ENCODE measurements at places on chromosomes 7 and 10. TPM values are rescaled to one million over a fixed set of nuclear protein-coding genes. Genes with fewer than 3 reads are reported as not detected.

GRCh38 chr7:67990003-67990402, 993.4 kb downstream of the TYW1 start:
- no peak for DNase-seq

DNA sequence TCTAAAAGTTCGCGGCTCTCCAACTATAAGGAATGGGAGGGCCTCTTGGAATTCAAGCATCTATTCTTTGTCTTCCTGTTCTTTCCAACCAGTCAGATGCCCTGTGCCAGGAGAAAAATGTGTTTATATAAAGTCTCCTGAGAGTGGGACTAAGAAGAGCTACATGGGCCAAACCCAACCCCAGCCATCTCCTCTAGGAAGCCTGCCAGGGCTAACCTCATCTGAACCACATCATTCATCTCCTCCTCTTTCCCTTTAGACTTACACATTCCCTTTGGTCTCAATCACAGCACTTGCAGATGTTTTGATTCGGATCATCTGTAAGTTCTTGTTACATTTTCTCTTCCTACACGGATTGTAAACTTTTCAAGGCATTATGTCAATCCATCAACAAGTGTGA, 62.6 kb downstream of the DOCK4 start:
- no peak for DNase-seq

GRCh38 chr10:74418285-74418872, 267.4 kb downstream of the ADK start:
- DNase-seq = no peak

- no peak for DNase-seq
Observed at GRCh38 chr7:46654546-46655443, 733.7 kb upstream of the IGFBP3 start.

- no peak for DNase-seq
Observed at GRCh38 chr7:16660702-16661464, 14.9 kb downstream of the BZW2 start.

DNA sequence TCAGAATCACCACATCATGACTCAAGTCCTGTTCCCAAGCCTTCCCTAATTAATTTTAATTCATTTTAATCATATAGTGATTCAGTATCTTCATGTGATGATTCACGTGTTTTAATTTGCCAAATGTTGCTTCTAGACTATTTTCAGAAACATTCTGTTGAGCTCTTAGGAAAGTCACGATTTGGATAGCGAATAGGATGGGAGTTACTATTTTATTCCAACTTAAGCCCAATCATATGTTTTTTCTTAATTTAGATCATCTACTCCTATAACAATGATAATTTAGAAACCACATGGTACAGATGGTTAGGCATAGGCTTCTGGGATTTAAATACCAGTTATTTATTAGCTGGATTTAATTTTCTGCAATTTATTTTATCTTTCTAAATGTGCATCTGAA, 49.1 kb downstream of the RAPGEF5 start:
- DNase-seq = no peak

- DNase-seq = no peak
Observed at GRCh38 chr10:115649217-115649616, 556.1 kb downstream of the ATRNL1 start.

- DNase-seq = no peak
Observed at GRCh38 chr7:66055321-66055956, 20.2 kb upstream of the ASL start.

DNA sequence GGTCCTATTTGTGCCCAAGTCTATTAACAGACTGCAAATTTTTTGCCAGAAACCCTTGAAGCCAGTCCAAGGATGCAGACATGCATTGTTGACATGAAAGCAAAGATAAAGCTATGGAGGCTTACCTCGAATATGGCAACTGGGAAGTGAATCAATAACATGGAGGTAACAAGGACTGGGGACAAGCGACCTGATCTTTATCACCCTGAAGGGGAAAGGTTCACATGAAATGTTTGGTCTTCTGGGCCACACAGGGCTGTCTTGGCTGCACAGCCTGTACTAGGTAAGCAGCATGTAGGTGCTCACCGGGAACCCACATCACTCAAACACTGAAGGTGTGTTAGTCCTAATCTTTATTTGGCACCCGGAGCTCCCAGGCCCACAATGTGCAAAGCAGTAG, 17.9 kb downstream of the ERCC6 start:
- no peak for DNase-seq

DNA sequence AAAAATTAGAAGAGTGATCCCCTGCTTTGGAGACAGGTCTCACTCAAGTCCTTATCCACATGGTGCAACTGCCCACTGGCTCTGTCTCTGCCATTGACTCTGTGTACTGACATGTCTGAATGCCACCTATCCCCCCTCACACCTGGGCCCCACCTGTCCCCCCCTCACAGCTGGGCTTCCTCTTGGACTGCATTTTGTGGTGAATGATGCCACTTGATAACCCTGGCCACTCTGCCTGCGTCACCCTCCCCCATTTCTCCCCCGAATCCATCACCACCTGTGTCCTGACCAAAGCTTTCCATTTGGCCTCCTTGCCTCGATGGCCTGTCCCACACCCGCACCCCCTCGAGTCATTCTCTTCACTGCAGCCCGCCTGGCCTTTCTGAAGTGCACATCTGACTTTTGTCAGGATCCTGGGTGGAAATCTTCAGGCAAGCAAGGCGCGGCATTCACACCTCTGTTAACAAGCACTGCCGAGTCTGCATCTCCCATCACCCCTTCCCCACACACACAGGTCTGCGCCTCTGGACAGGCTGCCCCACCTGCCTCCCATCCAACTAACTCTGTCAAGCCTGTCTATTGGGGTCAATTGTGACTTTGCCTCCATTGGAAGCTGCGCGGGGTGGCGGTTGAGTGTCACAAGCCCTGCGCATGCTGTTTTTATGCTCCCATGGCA, 175.3 kb upstream of the KLF14 start:
- DNase-seq = no peak

DNA sequence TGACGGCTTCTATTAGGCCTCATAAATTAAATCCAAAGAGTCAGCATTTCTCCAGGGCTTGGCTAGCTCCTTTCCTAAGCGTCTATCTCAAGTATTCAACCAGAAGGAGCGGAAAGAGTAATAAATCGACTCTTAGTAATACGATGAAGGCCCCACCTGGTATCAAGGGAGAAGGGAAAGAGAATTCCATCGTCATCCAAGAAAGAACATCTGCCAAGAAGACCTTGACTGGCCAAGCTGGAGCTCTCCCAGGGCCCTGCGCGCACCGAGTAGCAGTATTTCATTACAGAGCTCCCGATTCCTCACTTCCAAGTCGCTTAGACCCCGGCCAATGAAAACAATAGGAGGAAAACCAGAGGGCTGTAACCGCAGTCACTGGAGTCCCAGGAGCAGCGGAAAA, 178.0 kb upstream of the FRMD4A start:
- DNase-seq = no peak

GRCh38 chr10:118204292-118204943, 137.7 kb downstream of the FAM204A start:
- no peak for DNase-seq

The CYP2C19 gene
- 0.12 TPM for total RNA-seq

The HOGA1 gene
- not detected for total RNA-seq

DNA sequence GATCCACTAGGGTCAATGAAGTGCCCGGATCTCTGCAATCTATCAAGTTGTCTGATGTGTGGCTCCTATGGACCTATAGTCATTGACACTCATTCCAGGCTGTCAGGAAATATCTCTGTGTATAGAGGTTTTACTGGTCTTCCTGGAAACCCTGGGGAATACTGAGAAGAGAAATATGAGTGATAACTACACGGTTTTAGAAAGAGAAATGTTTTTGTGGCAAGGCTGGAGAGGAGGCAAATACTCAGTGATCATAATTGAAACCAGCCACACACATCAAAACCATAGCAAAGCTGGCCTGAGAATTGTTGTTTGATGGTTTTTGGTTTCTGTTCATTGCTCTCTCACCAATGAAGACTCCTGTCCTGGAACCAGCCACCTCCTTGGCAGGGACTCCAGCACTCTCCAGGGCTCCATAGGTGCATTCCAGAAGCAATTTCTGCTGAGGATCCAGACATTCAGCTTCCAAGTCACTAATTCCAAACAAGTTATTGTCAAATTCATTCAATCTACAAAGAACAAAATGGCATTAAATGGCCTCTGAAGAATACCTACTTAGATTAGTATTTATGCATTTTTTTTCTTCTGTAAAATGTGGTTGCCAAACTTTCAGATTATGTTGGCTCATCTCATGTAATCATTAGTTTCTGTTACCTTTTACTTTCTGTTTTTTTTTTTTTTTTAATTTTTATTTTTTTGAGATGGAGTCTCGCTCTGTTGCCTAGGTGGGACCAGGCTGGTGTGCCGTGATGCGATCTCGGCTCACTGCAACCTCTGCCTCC, 108.6 kb upstream of the ABI1 start:
- DNase-seq = no peak

DNA sequence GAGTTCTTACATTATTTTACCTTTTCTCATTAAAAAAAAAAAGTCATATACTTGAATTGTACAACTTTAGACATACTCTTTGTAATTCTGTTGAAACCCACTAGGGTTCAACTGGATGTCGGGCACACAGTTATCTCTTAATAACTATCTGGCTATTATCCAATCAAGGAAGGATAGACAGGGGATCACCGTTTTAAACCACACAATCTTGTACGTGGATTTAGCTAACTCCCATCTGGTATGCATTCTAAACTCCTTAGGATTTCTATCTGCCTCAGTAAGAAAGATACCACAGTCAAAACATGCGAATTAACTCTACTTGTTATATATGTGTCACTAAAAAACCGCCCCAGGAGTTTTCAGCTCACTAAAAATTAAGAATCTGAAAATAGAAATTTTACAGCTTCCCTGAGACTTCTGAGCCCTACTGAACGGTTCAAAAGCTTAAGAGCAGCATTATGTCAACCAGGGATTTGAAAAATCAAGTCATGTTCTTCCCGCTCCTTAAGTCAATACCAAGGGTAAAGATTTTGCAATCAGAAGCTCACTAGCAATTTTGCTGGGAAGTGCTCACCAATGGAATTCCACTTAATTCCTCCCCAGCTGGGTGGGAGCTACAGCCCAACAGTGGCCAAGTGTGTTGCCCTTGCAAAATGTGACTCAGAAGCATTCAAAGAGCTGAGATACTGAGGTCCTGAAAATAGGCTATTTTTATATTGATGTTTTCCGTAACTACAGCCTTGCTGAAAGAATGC, 267.0 kb downstream of the FRMD4A start:
- DNase-seq = no peak

The STRIP2 gene
- total RNA-seq = 76.0 TPM

The GPNMB gene
- 0.38 TPM for total RNA-seq

- no peak for DNase-seq
Observed at GRCh38 chr7:146223851-146224250, 107.2 kb downstream of the CNTNAP2 start.

The PON1 gene
- not detected for total RNA-seq
